Lung (tissue), 17 donors: ENCODE measurements at places on chromosomes 2 and 18. TPM values are rescaled to one million over a fixed set of nuclear protein-coding genes. Genes with fewer than 3 reads are reported as not detected.

Gene ANKRD23
- total RNA-seq, result 6.9 TPM

Gene CCDC178
- total RNA-seq, result 0.94 TPM

Gene SNED1
- total RNA-seq, result 57.1 TPM

Gene VSNL1
- 1.9 TPM for total RNA-seq

Gene TUBA4B
- total RNA-seq, result 20.3 TPM

Gene MZT2B
- 208 TPM for total RNA-seq

Gene RTP5
- not detected for total RNA-seq

Gene CIDEA
- not detected for total RNA-seq

Gene TLX2
- total RNA-seq, result not detected

Gene KANSL3
- total RNA-seq, result 49.1 TPM

Gene ACADL
- total RNA-seq, result 27.6 TPM

Gene SLC8A1
- 30.5 TPM for total RNA-seq

Gene PLA2R1
- total RNA-seq, result 3.7 TPM

Gene ABCB11
- total RNA-seq, result 0.37 TPM

Gene BUB1
- total RNA-seq, result 2.9 TPM

Gene ALK
- total RNA-seq, result 0.09 TPM

Gene TMEM198
- total RNA-seq, result 7.1 TPM

Gene TMEM127
- total RNA-seq, result 67.2 TPM

Gene ABCG5
- total RNA-seq, result not detected

Gene CNTNAP5
- 0.06 TPM for total RNA-seq

Gene CLIP4
- total RNA-seq, result 30.1 TPM

Gene DLGAP1
- total RNA-seq, result 5.2 TPM

Gene SPAST
- total RNA-seq, result 12.8 TPM

Gene LYG2
- total RNA-seq, result not detected

Gene TUBB6
- total RNA-seq, result 157 TPM

Gene UGT1A4
- not detected for total RNA-seq

Gene RAB27B
- total RNA-seq, result 8.2 TPM

Gene SCYGR7
- not detected for total RNA-seq

Gene TRIM54
- 0.48 TPM for total RNA-seq

Gene ANKRD62
- 0.09 TPM for total RNA-seq

Gene FHL2
- 12.8 TPM for total RNA-seq

Gene SERPINB10
- 0.64 TPM for total RNA-seq

Gene CPLX4
- total RNA-seq, result not detected

Gene LHCGR
- 0.12 TPM for total RNA-seq
